ENCODE measurements at places on chromosomes 12 and 14.
A peak's percentile ranks its signal among the peaks of the same experiment; 100 is the strongest.

DNA sequence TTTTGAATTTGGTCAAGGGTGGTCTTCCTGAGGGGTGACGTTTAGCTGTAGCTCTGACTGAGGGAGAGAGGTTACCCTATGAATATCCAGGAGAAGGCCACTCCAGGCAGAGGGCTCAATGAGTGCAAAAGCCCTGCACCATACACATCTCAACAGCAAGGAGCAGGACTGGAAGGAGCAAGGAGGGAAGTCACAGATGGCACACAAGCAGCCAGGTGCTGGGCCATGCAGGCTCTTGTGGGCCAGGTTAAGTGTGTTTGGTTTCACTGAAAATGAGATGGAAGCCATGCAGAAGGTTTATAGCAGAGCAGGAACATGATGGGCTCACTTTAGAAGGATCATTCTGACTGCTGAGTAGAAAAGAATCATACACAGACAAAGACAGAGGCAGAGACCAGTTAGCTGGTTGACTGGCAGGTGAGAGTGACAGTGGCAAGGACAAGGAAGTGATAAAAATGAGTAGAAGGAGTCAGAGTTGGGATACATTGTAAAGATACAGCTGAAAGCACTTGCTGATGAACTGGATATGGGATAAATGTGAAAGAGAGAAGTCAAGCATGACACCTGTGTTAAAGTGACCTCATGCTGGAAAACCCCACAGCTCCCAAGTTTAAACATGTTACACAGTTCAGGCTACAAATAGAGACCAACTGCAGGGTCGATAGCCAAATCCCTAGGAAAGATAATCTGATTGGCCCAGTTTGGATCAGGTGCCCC lies 81.2 kb downstream of the PRKD1 start:
- DNase-seq: no peak

- DNase-seq: no peak
These were observed 594 bp upstream of the CLEC14A start for GRCh38 chr14:38256533-38256840.

GRCh38 chr12:52865090-52865944 lies 16.5 kb upstream of the KRT78 start:
- peak; percentile 39 for DNase-seq

DNA sequence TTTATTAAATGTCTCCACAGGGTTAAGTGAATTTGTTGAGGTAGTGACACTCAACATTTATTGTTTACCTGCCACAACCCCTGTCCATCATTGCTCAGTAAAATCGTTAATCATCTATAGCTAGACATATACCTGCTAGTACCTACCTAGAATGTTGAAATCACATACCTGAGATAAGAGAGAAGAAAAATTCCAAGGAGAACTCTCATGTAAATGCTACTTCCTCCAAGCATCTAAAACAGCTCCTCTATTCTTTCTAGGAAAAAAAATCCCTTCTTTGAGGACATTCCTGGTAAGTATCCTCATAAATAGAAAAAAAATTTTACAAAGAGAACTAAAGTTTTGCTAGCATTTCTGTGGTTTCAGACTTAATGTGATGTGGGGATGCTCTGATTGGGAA lies 325.1 kb downstream of the DAD1 start:
- peak; percentile 19 for DNase-seq
